Type B pancreatic cell (in vitro differentiated cells): ENCODE measurements at places on chromosomes 11 and 22. TPM values are rescaled to one million over a fixed set of nuclear protein-coding genes. Genes with fewer than 3 reads are reported as not detected.

- no peak for DNase-seq
These were observed 834.6 kb downstream of the JRKL start for GRCh38 chr11:97224396-97224795.

CSKMT gene
- total RNA-seq, result 17.7 and 28.0 TPM in 2 replicates

DNA sequence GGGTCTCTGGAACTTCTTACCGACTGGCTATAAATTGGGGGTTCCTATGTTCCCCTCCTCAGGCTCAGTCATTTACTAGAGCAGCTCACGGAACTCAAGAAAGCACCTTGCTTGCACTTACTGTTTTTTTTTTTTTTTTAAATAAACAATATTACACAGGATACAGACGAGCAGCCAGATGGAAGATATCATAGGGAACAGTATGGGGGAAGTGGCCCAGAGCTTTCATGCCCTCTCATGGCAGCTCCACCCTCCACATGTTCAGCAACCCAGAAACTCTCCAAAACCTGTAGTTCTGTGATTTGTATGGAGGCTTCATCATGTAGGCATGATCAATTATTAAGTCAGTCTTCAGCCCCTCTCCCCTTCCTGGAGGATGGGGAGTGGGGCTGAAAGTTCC lies 7.5 kb downstream of the UVRAG start:
- DNase-seq, result no peak

GRCh38 chr11:129973068-129973467 lies 29.6 kb downstream of the PRDM10 start:
- DNase-seq, result no peak

OR2AT4 gene
- not detected in 2 replicates for total RNA-seq
